ENCODE measurements at places on chromosomes 6 and 20.

DNA sequence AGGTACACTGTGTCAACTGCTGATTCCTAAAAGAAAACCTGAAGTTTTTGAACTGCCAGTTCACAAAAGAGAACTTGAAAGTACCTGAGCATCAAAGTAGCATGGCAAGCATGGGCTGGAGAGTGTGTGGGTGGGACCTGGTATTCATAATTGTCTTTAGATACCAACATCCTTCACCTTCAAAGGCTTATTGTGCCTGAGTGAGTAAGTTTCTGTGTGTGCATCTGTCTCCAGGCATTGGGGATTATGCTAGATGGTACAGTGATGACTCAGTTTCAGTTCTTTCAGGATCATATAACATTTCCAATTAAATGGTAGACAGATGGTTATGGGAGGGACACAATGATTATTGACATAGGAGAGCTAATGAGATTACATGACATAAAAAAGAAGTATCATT is 238.5 kb downstream of the ZFAND3 start:
- DNase-seq, result no peak

DNA sequence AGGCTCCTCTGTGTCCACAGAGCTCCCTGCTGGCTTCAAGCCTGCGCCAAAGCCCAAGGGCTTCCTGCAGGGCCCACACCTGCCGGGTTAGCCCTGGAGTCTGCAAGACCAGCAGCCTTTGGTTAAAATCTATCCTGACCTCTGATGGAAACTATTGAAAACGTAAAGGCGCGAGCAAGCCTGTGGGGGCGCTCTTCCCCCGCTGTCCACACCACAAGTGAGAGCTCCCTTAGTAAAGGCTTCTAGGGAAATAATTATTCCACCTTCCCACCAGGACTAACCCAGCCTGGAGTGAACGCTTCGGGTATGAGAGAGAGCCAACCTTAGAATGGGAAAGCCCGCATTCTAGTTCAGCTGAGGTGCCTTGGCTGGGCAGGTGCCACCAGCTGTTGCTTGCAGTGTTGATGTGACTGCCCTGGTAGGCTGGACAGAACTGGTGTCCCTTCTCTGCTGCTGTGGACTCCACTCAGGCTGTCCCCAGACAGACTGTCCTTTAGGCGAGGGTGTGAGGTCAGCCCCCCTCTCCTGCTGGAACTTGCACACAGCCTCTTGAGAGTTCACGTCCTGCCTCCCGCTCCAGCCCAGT is 68.7 kb downstream of the SYTL3 start:
- DNase-seq, result peak; percentile 57

DNA sequence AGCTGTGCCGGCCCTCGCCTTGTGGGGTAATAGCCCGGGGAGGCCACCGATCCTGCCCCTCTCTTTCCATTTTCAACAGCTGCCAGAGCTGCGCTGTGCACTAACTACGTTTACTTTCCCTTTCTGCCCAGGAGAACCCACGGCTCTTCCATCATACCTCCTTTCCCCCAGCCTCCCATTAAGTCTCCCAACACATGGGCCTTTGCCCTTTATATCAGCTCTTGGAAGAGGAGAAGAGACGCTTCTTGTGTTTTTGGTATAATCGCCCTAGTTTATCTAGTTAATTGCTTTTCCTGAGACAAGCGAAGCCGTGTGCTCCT is 637 bp downstream of the UBR2 start:
- DNase-seq, result no peak

DNA sequence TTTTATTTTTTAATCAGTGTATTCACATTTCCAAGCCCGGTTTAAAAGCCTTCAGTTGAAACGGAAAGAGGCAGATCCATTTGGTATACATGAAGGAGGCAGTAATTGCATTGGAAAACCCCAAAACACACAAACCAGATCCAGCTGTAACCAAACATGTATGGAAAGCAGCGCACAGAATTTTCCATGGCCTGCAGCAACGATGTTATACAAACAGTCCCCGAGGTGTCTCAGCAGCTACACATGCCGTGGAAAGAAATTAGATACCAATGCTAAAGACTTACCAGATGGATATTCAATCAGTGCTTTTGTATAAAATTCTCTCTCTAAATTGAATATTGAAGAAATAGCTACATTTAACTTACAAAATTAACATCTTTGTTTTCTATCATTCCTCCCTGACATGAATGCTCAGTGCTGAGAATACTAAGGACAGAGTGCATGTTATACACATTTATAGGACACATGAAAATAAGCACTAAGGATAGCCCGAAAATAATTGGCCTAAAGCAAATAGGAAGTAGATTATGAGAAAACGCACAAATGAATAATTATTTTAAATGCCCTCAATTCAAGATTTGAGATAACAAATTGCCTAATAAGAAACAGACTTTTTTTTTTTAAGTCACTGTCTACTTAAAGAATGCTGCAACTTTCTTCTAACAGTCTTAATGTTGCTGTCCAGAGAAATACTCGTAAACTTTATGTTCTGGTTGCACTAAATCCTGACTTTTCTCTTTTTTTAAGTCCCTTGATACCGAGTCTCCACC is 713.1 kb downstream of the HDGFL1 start:
- DNase-seq, result peak; percentile 51

DNA sequence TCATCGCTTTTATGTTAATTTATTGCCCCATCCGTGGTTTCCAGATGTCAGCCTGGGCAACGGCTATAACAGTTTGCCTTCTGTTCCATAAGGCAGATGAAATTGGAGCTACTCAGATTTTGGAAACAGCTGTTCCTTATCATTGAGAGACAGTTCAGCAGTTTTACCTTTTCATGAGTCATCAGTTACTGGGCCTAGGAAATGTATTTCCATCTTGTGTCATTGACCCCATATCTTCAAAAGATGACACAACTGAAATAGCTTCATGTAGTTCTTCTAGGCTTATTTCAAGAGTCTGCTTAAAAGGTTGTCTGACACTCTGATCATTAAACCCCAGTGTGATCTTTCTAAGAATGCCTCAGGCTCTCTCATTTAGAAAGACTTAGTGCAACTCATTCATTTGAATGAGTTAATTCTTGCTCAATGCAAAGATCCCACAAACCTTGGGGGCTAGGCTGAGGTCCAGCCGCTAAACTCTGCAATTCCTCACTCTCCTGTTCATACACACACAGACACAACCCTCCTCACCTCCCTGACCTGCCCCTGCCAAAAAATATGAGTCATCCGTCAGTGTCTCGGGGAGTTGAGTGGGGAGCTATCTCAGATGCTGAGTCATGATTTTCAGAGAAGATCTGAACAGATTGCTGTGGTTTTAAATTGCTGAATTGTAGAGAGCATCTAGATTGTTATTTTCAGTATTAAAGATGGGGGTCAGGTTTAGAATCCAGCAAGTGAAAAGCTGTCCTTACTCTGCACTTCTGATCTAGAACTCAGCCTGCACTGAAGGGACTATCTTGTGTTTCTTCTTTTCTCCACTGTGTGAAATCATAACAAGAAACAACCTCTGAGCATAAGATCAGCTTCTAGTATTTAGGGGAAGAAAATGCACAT is 61.8 kb downstream of the RPP40 start:
- DNase-seq, result no peak

GRCh38 chr6:54354608-54355007 is 46.4 kb downstream of the TINAG start:
- DNase-seq, result no peak

GRCh38 chr6:138248011-138248410 is 29.7 kb upstream of the PBOV1 start:
- no peak for DNase-seq

- no peak for DNase-seq
Observed at GRCh38 chr6:75278474-75279077, 6.0 kb downstream of the TMEM30A start.

- no peak for DNase-seq
Observed at GRCh38 chr6:9025228-9025627, 589.9 kb upstream of the SLC35B3 start.

- DNase-seq, result peak; percentile 7
Observed at GRCh38 chr20:43987531-43987930, 72.9 kb downstream of the TOX2 start.

DNA sequence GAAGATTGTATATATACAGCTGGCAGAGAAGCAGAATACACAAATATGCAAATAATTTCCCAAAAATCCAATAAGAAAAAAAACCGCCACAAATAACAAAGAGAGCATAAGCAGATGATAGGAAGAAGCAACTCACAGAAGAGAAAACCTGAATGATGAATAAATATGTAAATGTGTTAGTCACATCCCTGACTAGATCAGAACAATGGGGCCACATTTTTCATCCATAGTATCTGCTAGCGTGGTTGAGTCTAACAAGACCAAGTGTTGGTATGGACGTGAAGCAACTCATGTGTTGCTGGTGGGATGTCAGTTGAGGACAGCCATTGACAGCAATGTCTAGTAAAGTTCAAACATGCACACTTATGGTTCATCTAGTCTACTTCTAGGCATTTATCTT is 3.9 kb upstream of the SLC22A3 start:
- no peak for DNase-seq

GRCh38 chr6:169845426-169846285 is 94.2 kb downstream of the ERMARD start:
- no peak for DNase-seq

GRCh38 chr20:59776059-59776603 is 157.3 kb downstream of the SYCP2 start:
- DNase-seq, result no peak

GRCh38 chr20:1494436-1494835 is 3.2 kb upstream of the SIRPB2 start:
- no peak for DNase-seq

GRCh38 chr6:42009844-42010184 is 40.5 kb upstream of the TAF8 start:
- DNase-seq, result no peak

- no peak for DNase-seq
Observed at GRCh38 chr6:105072798-105073199, 107.0 kb downstream of the POPDC3 start.

DNA sequence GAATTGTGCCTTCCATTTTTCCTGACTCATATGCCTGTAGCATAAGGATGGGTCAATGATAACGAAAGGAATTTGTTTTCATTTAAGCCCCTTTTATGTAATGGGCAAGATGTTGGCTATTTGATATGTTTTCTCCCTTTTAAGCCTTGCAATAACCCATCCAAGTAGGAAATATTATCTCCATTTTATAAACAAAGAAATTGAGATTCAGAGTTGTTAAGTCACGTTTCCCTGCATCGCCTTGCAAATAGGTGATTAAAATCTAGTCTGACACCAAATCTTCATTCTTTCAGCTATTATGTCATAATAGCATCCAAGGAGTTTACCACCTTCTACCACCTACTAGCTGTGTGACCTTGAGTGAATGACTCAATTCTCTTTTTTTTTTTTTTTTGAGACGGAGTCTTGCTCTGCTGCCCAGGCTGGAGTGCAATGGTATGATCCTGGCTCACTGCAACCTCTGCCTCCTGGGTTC is 7.0 kb downstream of the HNF4A start:
- no peak for DNase-seq

GRCh38 chr6:70954750-70955149 is 2.1 kb downstream of the B3GAT2 start:
- no peak for DNase-seq

DNA sequence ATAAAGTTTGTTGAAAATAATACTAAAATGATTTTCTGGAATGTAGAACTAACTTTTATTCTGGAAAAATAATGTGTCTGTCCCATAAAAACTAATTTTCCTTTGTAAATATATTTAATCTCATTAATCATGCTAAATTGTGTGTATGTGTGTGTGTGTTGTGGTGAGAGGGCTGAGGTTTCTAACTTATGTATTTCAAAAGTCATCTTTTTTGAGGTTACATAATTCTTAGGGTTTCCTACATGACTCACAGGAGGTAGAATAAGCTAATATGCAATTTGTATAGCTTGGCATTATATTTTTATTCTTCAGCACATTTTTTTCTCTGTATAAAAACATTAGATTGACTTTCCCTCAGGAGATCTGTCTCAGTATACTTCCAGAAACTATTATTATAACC is 64.1 kb upstream of the CLVS2 start:
- no peak for DNase-seq

DNA sequence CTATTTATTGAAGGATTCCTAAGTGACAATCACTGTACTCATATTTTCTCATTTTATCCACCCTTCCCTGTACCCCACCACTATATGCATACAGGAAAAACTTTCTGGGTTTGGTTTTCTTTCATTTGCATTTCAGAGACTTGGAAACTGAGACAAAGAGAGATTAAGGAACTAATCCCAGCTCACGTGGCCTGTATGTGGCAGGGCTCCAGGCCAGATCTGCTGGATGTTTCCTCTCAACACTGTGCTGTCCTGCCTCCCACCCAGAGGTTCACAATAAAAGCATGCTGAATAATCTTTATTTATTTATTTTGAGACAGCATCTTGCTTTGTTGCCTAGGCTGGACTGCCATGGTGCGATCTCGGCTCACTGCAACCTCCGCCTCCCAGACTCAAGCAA is 50.2 kb downstream of the CEP162 start:
- DNase-seq, result no peak

- no peak for DNase-seq
Observed at GRCh38 chr6:105041880-105042279, 85.0 kb downstream of the LIN28B start.

GRCh38 chr6:7129360-7129759 is 21.6 kb downstream of the RREB1 start:
- DNase-seq, result no peak

GRCh38 chr6:150198532-150198931 is 55.7 kb downstream of the PPP1R14C start:
- DNase-seq, result no peak

- DNase-seq, result no peak
Observed at GRCh38 chr6:6966569-6966968, 141.2 kb upstream of the RREB1 start.

DNA sequence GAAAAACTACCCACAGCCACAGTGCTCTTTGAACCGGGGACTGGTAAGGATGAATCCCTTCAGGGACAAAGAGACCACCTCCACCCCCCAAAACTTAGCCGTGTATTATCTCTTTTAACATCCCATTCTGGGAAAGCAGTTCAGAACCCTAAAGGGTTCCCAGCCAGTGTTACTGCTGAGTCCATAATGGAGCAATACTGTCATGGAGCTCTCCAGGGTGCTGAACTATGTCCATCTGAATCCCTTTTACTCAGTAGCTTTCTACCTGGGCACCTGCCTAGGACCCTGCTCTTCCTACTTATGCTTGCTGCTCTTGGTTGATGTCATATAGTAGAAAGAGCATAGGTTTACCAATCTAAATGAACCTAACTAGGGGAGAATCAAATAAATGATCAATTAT is 22.3 kb upstream of the SAYSD1 start:
- no peak for DNase-seq

DNA sequence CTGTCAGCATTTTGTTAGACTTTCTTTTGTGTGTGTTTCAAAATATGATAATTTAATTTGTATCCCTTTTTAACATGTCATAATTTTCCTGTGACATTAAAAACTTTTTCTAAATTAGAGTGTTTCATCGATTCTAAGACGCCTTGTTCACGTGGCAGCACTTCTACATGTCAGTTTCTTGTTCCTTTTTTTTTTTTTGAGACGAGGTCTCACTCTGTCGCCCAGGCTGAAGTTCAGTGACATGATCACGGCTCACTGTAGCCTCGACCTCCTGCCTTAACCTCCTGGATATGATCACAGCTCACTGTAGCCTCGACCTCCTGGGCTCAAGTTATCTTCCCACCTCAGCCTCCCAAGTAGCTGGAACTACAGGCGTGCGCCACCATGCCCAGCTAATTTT is 27.6 kb upstream of the ADRM1 start:
- no peak for DNase-seq
